Stomach (tissue), 19 donors: ENCODE measurements at places on chromosomes 12 and 14. TPM values are rescaled to one million over a fixed set of nuclear protein-coding genes. Genes with fewer than 3 reads are reported as not detected.
A peak's percentile ranks its signal among the peaks of the same experiment; 100 is the strongest.

The CACNA2D4 gene
- 1.9 TPM for polyA plus RNA-seq

GRCh38 chr14:32022525-32022924 lies 54.6 kb upstream of the ARHGAP5 start:
- DNase-seq = no peak

GRCh38 chr12:53952871-53953734 lies 1.6 kb upstream of the HOXC12 start:
- DNase-seq = no peak

GRCh38 chr14:95499354-95499750 lies 17.1 kb downstream of the SYNE3 start:
- no peak for DNase-seq

- no peak for DNase-seq
Observed at GRCh38 chr14:55545779-55546178, 34.2 kb upstream of the KTN1 start.

GRCh38 chr14:36941783-36942521 lies 230.5 kb downstream of the SLC25A21 start:
- DNase-seq = peak; percentile 77
